ENCODE measurements at places on chromosomes 3 and 15.

DNA sequence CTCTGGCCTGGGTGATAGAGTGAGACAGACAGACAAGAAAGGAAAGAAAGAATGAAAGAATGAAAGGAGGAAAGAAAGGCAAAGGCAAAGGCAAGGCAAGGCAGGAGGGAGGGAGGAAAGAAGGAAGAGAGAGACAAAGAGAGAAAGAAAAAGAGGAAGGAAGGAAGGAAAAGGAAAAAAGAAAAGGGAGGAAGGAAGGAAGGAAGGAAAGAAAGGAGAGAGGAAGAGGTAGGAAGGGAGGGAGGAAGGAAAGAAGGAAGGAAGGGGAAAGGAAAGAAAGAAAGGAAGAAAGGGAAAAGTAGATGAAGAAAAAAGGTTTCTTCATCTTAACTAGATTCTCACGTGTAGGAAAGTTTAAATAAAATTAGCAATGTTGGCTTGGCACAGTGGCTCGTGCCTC, 142.2 kb downstream of the GREM1 start:
- DNase-seq, result no peak

DNA sequence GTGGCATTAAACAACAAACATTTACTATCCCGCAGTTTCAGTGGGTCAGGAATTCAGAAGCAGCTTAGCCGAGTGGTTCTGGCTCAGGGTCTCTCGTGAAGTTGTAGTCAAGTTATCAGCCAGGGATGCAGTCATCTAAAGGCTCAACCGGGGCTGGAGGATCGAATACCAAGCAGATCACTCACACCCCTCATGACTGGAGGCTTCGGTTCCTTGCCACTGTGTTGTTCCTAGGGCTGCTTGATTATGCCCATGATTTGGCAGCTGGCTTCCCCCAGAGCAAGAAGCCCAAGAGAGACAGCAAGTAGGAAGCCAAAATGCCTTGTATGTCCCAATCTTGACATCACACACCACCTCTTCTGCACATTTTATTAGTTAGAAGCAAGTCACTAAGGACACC, 33.9 kb upstream of the CDCP1 start:
- DNase-seq, result no peak

GRCh38 chr3:71030748-71031147, 552.8 kb downstream of the FOXP1 start:
- no peak for DNase-seq

GRCh38 chr3:106183762-106184391, 315.1 kb upstream of the CBLB start:
- no peak for DNase-seq

DNA sequence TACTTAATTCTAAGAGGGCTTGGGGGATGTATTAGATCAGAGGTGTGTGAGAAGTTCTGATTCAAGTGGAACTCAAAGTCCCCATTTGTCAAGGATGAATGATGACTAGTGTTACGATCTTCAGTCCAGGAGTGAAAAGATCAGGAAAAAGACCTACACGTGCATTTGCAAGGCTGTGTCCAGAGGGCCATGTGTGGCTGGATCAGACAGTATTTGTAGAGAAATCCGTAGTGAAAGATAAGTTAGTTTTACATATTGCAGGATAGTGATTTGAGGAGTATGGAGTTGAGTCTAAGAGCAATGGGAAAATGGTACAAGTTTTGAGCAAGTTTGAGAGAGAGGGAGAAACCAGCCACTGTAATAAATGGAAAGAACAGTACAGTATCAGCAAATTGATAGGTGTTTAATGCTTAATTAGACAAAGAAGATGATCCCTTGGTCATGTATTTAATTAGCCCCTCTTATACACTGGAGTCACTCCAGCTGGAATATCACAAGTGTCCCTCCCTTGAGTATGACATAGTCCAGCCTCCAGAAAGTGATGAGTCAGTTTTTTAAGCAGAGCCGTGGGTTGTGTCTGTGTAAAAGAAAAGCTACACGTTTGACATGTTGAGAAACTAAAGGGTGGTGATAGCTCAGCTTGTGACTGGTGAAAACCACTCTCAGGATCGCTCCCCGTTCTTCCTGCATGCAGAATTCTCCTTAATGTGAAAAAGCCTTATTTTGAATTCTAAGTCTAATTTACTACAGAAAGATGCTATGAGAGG, 348.8 kb downstream of the ROBO1 start:
- no peak for DNase-seq

DNA sequence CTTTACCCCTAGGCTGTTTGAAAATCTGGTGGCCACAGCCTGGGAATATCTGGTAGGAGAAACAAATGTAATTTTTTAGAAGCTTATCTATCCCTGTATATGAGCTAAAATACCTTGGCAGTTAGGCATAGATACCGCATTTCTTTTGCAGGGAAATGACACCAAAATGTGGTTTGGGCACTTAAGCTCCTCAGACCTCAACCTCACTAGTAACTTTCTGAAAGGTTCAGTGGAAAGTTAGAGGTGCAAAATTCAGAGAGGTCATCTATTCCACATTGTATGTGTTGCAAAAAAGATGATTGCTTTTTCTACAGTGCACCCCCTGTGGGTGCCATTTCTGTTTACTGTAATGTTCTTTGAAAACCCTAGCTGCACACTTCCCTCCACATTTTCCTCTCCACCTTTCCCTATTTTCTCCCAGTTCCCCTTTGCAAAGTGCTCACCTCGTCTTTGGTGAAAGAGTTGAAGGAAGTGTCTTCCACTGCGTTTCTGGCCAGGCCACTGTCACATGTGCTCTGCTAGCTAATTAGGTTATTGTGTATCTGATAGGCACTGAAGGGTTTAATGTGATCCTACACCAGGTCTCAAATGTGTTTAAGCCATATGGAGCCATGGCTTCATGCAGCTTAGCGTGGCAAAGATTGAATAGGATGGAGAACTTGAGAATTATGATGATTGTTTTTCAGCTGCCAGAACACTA, 1.3 kb downstream of the SACM1L start:
- no peak for DNase-seq
